D341Med (cell line): ENCODE measurements at places on chromosomes 2 and 18.

DNA sequence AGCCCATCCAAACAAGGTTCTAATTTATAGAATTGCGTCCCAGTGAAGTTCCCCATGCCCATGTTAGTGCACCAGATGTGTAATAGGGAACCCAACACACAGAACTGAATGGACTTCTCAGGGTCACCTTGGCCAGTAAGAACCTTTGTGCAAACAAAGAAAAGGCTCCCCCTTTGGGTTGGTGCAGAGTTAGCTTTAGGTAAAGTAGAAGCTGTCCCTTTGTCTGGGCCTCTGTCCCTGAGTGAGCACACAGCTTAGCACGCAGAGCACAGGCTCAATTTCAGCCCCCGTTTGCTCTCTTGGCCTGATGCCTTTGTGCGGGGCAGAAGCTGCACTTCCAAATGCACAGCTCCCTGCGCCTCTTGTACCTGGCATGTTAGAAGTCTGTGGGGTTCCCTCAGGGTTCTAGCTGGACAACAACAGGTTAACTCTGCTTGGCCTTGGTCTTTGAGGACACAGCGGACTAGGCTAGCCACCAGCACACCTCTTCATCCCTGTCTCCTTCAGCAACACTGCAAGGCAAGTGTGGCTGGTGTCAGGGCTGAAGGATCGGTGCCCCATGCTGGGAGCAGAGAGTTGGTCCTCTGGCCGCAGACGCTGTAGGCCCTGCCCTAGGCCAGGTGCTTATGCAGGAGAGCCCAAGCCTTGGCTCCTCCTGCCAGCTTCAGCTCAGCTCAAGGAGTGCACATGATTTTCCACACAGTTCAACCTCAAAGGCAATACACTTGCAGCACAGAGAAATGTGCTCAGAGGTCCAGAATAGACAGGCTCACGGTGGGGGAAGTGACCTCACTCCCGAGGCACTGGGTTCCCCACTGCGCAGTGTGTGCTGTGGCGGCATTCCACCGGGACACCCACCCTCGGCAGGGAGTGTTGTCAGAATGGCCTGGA, 73.3 kb upstream of the FOSL2 start:
- DNase-seq = no peak

DNA sequence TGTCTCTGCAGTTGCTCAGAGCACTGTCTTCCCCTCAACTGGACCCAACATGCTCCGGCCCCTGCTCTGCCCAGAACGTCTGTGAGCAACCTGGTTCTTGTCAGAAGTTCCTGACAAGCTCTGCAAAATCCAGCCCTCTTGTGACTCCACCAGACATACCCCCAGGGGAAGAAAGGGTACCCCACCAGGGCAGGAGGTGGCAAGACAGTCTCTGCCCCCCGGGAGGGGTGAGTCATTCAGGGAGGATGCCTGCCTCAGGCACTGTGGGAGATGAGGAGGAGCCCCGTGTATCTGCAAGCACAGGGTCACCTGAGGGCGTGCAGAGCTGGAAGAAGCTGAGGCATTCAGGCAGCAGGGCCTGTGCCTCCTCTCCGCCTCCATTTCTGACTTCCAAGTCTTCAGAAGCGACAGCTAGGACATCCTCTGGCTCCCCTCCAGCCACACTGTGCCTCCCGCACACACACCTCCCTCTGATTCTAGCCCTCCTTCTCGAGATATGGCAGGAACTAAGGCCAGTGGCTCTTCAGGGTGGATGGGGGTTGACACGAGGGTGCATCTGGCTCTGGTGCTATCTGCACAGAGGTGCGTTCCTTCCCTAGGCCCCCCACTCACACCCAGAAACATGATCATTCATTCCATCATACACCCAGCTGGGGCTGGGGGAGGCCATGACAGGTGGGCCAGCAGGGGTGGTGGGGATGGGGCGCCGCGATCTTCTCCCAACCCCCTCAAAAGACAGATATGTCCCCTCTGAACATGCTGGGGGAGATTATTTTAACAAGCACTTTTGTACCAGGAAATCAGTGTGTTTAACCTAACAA, 222.2 kb downstream of the CYP26B1 start:
- no peak for DNase-seq

DNA sequence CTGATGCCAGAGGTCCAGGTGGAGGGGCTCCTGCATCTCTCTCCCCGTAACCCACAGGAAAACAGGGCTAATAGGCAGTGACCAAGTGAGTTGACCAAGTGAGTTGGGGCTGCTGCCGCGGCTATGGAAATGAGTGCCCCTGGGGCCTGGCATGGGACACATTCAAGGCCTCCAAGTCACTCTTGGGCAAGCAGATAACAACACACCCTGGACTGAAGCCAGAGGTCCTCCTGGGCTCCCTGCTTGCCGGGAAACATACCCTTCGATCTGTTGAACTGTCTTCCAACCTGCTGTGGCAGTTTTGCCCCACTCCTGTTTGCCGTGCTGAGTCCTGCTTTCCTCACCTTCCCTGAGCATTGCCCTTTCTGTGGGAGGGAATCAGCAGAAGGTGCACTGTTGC, 89.2 kb downstream of the LIPG start:
- no peak for DNase-seq

- DNase-seq = no peak
These were observed 593 bp upstream of the ACTR2 start for GRCh38 chr2:65227020-65227455.

GRCh38 chr2:63034526-63034925, 16.1 kb upstream of the OTX1 start:
- DNase-seq = no peak

DNA sequence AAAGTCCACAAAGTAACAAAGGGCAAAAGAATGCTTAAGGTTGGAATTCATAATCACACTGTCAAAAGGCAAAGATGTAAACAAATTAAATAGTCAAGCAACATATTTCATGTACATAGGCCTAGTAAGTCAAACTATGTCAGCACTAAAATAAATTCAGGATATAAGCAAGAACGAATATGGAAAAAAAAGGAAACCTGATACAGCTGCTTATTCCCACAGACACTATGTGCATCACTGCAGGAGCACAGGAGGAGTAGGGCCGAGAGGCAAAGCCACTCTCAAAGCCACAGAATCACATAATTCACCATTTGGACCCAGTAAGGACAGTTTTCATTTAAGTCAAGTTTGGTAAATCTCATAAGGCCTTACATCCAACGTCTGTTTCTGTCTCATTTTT, 116.6 kb downstream of the SATB2 start:
- DNase-seq = no peak

- peak; percentile 55 for DNase-seq
These were observed 1.2 kb downstream of the ABHD3 start for GRCh38 chr18:21703241-21703820.

- DNase-seq = no peak
These were observed 1241.2 kb downstream of the SUCLG1 start for GRCh38 chr2:83217854-83218253.

GRCh38 chr2:182887753-182888415, 21.4 kb upstream of the FRZB start:
- DNase-seq = no peak

GRCh38 chr2:229971298-229971790, 49.0 kb downstream of the FBXO36 start:
- no peak for DNase-seq

DNA sequence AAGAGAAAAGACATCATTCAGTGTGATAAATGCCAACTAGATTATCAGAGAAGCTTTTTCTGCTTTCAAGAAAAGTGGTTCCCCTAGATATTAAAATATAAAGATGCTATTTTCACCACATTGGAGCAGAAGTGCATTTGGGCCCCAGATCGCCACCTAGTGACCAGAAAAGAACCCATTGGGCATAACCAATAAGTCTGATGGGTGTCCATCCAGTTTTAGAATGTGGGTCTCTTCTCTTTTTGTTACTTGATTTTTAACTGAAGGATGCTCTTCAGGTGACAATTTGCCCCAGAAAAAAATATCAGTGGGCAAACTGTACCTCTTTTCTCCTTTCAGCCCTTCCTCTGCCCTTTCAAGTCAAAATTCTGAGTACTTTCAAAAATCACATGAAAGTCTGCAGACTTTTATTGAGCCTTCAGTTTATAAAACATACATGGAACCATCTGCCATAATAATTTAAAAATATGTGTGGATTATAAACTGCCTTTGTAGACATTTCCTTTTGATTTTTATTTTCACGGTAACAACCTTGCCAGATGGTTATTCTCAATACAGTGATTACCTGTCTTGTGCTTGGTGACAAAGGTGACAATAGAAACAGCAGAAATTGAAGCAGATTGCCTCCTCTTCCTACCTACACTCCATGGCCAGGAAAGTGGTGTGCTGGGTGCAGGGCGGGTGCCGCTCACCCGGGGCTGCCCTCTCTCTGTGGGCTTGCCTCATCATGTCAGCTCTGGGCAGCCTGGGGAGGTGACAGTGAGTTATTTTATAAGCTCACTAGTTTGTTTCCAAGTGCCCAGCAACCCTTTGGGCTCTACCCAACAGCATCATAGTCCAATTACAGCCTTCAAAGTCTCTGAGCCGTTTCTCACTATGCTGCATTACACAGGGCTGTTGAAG, 124.5 kb downstream of the DCDC2C start:
- DNase-seq = peak; percentile 48

DNA sequence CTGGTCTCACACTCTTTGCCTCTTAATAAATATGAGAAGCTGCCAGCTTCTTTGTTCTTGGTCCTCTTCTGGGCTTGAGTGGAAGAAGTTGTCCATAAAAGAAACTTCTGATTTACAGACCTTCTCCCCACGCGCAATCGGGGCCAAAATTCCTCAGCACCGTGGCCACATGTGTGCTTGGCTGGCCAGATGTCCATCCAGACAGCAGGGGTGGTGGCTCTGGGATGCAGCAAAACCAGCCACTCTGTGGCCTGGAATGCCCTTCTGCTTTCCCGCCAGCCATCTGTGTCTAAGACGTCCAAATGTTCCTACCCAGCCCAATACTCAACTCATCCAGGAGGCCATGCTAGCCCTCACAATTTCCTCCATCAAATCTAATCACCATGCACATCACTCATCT, 250.8 kb downstream of the EN1 start:
- DNase-seq = no peak

DNA sequence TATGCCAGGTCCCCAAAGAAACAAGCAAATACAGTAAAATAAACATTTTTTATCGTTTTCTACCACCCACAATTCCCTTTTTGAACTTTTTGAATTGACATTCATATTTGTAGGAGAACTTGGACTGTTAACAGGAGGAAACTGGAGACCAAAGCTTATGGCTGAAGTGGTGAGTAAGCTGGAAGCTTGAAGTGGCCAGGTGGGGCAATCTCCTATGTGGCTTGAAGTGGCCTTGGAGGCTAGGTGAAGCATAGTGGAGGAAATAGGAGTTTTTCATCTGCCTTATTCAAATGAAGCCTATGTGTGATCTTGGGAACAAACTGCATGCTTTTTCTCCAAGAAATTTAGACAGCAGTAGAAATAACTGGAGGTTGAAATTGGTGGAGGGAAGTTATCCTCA, 962.9 kb upstream of the FANCL start:
- no peak for DNase-seq

- no peak for DNase-seq
These were observed 422.9 kb downstream of the RAD51AP2 start for GRCh38 chr2:17095340-17095739.

DNA sequence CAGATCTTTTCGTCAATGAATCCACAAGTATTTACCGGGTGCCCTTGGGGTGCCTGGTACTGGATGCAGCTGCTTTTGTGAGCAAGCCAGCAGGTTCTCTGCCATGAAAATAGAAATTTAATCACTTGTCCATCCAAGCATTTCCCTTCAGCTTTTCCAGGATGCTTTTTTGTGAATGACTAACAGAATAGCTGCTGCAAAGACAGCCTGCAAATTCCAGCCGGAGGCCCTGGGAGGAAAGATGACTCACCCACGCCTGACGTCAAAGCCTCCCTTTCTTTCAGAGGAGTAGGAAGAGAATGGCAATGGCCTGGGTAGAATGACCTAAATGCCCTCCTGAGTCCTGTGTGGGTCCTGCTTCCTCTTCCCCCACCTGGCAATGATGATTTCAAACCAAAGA, 111.9 kb downstream of the AP1S3 start:
- DNase-seq = no peak

GRCh38 chr2:46653539-46653938, 174.2 kb downstream of the TMEM247 start:
- DNase-seq = no peak

- DNase-seq = no peak
These were observed 18.2 kb downstream of the AFTPH start for GRCh38 chr2:64542071-64543007.

- no peak for DNase-seq
These were observed 631.8 kb upstream of the RAB6C start for GRCh38 chr2:129347486-129348217.

DNA sequence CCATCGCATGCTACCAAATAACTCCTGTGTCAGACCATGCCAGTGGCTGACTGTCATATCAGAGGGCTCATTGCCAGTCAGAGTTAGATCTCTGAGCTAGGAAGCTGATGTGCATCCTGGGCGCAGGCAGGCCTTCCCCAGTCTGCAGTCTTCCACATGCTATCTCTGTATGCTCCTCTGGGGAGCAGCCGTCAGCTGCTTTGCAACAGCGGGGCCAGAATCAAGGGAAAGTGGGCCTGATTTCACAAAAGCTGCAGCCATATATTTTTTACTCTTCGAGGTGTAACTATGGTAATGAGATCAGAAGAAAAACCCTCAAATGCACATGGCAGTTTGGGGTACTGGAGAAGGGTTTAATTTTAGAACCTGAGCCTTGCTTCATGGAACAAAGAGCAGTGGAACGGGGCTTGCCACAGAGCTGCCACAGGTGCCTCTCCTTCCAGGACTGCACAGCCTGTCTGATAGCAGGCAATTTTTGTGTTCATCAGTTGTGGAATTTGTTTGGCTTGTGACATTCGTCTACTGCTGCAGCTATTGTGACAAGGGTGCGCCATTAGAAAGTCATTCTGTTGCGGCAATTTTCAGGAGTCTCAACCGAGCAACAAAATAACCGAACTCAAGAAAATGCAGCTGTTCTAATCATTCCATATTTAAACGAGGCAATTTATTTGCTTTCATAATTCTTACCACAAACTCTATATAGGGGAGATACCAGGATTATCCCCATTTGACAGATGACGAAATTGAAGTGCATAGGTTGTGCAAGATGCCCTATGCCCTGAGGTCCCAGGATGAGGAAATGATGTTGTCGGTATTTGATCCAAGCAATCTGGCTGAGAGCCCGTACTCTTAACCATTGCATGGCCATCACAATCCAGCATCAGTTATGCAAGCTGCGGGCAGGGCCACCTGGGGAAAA, 109.6 kb upstream of the CYRIA start:
- peak; percentile 66 for DNase-seq

DNA sequence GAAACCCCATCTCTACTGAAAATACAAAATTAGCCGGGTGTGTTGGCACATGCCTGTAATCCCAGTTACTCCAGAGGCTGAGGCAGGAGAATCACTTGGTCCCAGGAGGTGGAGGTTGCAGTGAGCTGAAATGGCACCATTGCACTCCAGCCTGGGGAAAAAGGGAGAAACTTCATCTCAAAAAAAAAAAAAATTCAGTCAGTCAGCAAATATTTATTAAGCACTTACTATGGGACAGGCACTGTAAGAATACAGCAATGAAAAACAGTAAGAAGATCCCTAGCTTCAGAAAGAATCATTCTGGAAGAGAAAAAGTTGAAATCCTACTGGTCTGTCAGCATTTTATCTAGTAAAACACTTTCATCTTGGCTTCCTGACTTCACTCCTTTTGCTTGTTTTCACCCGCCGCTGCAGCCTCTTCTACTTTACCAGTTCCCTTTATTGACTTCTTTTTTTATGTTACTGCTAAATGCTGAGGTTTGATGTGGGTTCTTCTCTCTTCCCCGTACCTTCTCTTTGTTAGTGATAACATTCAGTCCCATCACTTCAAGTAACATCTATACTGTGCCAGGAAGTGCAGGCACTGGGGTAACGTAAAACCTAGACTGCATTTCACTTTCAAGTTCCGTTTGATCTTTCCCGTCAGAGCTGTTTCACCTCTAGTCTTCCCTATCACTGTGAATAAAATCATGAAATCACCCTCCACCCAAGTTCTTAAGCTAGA, 10.8 kb upstream of the TAF4B start:
- no peak for DNase-seq
